ENCODE measurements at places on chromosomes 5 and 9.

DNA sequence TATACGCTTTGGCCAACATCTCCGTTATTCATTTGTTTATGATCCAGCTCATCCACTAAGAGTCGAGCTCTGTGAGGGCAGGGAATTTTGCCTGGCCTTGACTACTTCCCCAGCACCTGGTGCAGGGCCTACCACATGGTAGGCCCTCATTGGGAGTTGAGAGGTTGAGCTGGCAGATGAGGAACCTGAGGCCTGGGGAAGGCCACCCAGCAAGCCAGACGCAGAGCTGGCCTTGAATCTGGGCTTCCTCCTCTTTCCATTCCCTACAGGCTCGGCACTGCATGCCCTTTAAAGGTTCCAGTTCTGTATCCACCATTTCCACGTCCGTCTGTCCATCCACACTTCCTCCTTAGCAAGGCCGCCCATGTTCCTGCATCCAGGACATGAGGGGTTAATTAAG lies 24.2 kb downstream of the KCNMB1 start:
- DNase-seq, result no peak

- no peak for DNase-seq
Measured at GRCh38 chr9:81416476-81417298, 272.7 kb downstream of the TLE1 start.

DNA sequence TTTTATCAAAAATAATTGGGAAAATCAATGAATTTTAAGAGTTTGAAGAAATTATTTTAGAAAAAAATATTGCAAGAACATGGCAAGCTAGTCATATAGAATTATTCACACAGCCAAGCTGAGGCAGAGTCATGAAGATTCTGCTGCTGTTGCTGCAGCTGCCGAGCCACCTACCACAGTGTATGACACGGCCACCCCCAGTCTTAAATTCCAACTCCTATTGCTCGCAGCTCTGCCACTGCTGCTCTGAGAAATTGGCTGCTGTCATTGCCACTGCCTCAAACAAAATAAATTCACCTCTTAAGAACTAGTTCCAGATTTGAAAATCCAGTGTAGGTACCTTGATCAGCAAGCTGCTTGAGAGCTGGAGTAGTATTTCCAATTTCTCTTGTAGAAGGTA lies 1318.8 kb upstream of the ACO1 start:
- DNase-seq, result no peak

GRCh38 chr5:157630341-157630740 lies 21.9 kb downstream of the SOX30 start:
- DNase-seq, result no peak

GRCh38 chr9:133954862-133955529 lies 37.1 kb downstream of the VAV2 start:
- DNase-seq, result peak; percentile 18

GRCh38 chr5:151811593-151812321 lies 40.0 kb downstream of the G3BP1 start:
- DNase-seq, result no peak

GRCh38 chr9:133103183-133103986 lies 17.7 kb downstream of the RALGDS start:
- no peak for DNase-seq

DNA sequence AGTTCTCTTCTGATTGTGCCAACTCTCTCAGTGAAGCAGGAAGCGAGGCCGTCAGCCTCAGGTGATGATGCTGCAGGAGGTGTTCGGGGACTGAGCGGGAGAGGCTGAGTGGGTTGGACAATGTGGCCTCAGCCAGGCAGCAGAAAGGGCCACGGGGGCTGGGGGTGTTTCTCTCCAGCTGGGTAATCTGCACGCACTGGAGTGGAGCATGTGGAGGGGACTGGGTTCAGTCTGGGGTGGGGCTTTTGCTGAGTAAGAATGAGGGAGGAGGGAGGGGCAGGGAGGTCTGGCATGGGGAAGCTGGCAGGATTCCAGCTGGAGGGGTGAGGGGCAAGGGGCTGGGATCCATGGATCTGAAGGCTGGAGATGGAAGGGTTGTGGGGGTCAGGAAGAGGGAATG lies 60.8 kb upstream of the PHYKPL start:
- DNase-seq, result no peak

- DNase-seq, result peak; percentile 29
Measured at GRCh38 chr9:77820293-77820954, 172.3 kb upstream of the GNA14 start.

- DNase-seq, result peak; percentile 4
Measured at GRCh38 chr9:37374892-37375291, 47.6 kb upstream of the GRHPR start.

DNA sequence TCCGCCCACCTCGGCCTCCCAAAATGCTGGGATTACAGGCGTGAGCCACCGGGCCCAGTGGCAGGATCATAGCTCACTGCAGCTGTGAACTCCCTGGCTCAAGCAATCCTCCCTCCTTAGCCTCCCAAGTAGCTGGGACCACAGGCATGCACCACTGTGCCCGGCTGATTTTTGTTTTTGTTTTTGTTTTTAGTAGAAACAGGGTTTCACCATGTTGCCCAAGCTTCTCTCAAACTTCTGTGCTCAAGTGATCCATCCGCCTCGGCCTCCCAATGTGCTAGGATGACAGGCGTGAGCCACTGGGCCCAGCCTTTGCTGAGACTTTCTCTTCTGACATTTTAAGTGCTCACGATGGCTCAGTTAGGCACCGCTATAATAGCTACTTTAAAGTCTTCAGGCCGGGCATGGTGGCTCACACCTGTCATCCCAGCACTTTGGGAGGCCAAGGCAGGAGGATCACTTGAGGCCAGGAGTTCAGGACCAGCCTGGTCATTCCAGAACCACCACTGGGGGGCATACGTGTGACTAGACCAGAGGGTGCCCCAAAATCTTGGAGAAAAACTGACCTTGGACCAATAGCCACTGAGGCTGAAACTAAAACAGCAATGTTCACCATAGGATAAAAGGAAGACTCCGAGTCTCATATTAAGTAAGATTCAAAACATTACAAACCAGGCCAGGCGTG lies 3.1 kb upstream of the ENTPD8 start:
- DNase-seq, result no peak

Data from common myeloid progenitor, CD34-positive (primary cell).